ENCODE measurements at places on chromosomes 13 and 19.

DNA sequence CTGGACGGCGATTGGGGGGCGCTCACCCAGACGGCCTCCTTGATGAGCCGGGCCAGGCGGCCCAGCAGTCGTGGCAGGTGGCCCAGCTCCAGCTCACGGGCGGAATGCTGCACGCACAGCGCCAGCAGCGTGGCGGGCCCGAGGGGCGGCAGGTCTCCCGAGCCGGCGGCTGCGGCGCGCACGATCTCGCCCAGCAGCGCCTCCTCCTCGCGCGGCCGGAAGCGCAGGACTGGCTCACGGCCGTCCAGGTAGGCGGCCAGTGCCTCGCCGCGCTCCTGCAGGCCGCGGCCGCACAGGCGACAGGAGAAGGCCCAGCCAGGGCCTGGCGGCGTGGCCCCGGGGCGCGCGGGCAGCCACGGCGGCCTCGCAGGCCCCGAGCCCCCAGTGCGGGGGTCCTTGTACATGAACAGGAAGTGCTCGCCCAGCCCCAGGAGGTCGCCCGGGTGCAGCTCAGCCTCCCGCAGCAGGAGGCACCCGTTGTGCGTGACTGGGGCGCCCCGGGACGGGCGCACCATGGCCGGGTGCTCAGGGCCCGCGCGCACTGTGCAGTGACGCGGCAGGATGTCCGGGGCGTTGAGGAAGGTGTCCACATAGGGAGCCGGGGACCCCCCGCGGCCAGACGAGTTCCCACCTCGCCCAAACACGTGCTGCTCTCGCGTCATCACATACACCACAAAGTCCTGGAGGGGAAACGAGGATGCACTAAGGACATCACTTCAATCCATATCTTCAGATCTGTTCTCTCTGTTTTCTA lies 9.6 kb upstream of the MAMSTR start:
- DNase-seq: no peak

DNA sequence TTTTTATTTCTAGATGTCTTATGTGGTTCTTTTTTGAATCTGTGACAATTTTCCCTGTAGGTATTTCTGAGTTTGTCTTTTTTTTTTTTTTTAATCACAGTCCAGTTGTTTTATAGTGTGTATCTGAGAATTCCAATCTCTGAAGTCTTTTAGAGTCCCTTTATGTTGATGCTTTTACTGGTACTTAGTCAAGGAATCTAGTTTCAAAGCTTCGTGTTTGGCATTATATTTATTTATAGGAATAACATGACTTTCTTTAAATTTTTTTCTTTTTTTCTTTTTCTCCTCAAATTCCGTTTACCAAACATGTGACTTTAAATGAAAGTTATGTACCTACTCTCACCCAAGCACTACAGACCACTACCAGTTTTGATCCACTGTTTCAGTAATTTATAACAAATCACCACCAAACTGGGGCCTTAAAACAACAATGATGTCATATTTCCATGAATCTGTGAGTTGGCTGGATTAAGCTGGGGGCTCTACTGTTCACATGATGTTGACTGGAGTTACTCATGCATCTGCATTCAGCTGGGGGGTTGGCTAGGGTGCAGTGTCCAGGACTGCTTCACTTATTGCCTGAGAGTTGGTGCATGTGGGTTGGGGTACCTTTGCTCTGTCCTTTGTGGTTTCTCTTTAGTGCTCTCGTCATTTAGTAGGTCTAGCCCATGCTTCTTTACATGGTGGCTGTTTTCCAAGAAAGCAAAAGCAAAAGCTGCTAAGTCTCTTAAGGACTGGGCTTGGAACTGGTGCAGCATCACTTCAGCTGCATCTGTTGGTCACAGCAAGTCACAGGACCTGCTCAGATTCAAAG lies 22.3 kb downstream of the KCTD4 start:
- no peak for DNase-seq

DNA sequence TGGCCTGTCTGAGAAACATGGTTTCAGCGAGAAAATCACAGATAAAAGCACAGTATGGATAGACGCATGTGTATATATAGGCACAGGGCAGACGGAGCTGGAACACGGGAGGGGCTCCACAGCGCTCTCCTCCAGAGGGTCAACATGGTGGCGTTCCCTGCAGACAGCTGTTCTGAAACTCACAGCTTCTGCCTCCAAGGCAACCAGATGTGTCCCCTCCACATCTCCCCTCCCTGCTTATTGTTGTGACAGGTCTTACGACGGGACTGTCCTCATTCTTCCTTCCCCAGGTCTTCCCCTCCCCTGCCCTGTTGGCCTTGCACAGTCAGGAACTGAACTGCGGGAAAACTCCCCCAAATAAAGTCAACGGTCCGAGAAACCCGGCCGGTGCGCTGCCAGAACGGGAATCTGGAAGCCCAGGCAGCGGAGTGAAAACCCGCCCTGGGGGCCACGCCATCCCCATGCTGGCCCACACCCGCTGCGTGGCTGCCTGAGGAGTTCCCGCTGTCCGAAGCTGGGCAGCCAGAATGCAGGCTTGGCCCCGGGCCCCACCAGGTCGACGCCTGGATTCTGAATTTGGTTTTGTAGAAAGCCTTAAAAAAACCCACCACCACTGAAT lies 2.6 kb upstream of the TIMM13 start:
- no peak for DNase-seq

- DNase-seq: no peak
These were observed 81.1 kb upstream of the EDNRB start for GRCh38 chr13:77999746-78000145.

GRCh38 chr13:93450191-93450621 lies 223.6 kb downstream of the GPC6 start:
- no peak for DNase-seq

GRCh38 chr13:62087124-62087523 lies 671.5 kb upstream of the PCDH20 start:
- DNase-seq: no peak

DNA sequence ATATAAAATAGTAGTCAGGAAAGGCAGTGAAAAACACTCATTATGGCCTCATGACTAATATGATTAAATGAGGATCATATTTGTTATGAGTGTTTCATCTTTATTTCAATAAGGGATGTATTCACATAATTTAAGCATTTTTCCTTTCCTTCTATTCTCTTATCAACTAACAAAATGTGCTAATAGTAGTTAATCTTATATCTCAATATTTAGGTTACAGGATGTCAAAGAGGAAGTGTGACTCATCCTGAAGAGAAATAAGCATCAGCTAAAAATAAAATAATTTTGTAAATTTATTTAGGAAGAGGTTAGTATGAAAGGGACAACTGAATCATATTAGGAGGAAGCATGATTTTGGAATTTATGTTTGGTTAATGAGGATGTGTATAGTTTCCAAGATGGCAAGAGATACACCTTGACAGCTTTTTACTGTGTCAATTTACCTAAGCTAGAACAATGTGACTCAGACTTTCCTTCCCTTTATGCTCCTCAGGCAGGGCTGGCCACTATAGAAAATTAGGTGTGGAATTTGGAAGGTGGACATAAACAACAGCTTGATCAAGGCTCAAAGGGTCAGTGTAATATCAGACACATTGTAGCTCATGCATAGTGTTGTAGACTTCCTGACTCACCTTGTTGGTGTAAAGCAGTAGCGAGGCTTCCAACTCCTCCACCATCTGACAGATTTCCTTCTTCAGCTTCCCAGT lies 172.7 kb downstream of the SLITRK1 start:
- no peak for DNase-seq

DNA sequence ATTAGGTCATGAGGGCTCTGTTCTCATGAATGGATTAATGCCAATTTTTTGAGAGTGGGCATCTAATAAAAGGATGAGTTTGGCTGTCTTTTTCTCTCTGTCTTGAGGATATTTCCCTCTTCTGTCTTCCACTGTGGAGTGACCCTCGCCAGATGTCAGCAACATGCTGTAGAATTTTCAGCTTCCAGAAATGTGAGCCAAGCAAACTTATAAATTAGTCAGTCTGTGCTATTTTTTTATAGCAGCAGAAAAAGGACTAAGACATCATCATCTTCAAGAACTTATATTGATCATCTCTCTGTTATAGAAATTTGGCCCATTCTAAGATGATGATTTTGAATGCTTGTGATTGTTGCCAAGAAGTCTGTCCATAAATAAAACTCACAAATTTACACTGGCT lies 431.4 kb downstream of the FGF9 start:
- no peak for DNase-seq

DNA sequence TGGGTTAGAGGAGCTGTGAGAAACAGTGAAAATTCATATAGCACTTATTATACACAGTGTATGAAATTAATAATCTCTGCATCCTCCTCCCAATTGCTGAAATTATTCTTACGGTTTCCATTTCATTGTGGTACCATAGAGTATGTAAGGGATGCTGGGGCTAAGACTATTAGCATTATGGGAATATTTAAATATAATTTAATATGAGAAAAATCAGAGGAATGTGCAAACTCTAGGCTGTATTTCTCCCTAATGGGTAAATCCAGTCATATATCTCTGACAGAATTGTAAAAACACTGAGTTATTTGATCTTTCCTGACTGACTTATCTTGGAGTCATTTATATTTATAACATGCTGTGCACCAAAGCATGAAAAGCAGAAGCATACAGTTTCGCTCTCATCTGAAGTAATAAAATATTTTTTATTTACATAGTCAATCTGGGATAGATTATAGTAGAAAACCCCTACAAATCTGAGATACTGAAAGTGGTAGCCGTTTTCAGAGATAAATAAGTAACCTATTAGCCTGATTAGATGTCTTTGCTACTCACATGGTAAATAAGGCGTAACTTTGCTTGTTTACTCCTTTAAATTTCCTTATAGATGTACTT lies 34.9 kb downstream of the LRCH1 start:
- DNase-seq: no peak

DNA sequence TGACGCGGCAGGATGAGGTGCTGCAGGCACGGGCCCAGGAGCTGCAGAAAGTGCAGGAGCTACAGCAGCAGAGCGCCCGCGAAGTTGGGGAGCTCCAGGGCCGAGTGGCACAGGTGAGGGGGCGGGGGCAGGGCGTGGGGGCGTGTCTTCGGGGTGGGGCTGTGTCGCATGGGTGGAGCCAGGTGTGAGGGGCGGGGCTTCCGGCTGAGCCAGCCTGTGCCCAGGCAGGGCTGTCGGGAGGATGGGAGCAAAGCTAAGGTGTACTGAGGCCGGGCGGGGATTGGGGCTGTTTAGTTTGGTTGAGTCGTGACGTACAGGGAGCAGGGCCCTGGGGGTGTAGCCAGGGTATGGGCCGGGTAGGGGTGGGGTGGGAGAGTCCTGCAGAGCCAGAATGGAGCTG lies 62.3 kb downstream of the KCNC3 start:
- DNase-seq: no peak

DNA sequence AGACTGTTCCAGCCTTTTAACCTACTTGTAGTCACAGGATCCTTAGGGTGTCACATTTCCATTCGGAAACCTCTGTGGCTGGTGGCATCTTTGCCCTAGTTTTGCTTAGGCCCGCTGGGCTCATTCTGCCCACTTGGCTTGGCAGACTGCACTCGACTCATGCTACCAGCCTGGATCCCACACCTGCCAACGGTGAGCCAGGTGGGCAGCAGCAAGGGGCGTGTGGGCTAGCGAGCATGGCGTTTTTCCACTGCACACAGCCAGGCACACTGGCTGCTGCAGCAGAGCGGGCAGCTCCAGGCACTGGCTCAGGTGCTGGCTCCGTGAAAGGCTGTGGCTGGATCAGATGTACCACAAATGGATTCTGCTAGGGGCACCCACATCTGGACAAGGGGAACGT lies 838.2 kb downstream of the SLITRK6 start:
- no peak for DNase-seq

DNA sequence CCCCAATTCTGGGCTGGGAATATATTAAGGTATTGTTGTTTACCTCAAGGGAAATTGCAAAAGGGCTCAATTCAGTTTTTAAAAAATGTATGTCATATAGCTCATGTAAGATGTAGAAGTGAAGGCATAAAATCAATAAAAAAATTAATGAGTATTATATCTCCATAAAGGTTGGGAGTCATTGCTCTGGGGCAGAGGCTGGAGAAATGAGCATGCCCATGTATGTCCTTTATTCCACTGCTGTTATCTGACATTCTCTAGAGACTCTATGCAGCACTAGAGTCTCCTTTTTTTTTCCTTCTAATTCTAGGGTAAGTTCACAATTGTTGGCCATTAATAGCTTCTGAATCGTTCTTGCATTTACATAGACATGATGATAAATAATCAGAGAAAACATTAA lies 394.8 kb downstream of the KLF12 start:
- no peak for DNase-seq

- no peak for DNase-seq
These were observed 816.2 kb upstream of the ATXN8OS start for GRCh38 chr13:69291292-69291906.

GRCh38 chr19:608155-609003 lies 18.7 kb downstream of the HCN2 start:
- DNase-seq: no peak

- DNase-seq: no peak
These were observed 532.4 kb upstream of the SGCG start for GRCh38 chr13:22648320-22648801.

GRCh38 chr19:16340092-16340491 lies 15.5 kb downstream of the KLF2 start:
- DNase-seq: no peak

GRCh38 chr13:98535501-98536354 lies 41.2 kb downstream of the STK24 start:
- peak; percentile 63 for DNase-seq

- no peak for DNase-seq
These were observed 29.1 kb upstream of the NCCRP1 start for GRCh38 chr19:39167461-39168257.

DNA sequence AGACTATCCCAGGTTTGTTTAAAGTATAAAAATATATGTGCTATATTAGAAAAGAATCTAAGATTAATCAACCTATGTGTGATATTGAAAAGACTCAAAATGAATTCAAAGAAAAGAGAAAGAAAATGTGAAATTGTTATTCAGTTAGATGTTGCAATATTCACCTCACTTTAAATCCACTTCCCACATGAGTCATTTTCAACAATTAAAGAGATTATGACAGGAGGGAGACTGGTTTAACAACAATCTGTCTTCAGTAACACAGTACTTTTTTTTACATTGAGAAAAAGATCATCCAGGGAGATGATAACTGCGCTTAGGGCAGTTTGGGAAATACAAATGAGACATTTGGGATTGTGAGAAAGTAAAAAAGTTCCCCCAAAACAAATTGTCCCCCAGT lies 1246.2 kb downstream of the SLITRK1 start:
- DNase-seq: no peak

GRCh38 chr19:18717601-18718000 lies 34.1 kb downstream of the CRTC1 start:
- DNase-seq: no peak

DNA sequence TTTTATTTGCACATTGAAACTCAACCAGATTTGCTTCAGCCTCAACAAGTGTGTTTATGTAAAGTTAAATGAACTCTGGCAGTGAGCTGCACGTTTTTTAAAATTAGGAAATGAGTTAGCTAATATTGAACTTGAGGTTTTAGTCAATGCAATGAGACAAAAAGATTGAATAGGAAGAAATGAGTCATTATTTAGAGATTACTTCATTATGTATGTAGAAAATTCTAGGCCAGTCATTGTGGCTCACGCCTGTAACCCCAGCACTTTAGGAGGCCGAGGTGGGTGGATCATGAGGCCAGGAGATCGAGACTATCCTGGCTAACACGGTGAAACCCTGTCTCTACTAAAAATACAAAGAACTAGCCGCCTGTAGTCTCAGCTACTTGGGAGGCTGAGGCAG lies 22.8 kb upstream of the CD70 start:
- DNase-seq: no peak

- no peak for DNase-seq
These were observed 88.3 kb downstream of the TUBA3C start for GRCh38 chr13:19093369-19093768.

- no peak for DNase-seq
These were observed 36.1 kb downstream of the WDFY2 start for GRCh38 chr13:51620165-51620983.

Data from brain pericyte (primary cell).